ENCODE measurements at places on chromosomes 6 and 20. TPM values are rescaled to one million over a fixed set of nuclear protein-coding genes. Genes with fewer than 3 reads are reported as not detected.

CLVS2 gene
- total RNA-seq: 0.17 TPM

CD40 gene
- total RNA-seq: 4.1 TPM

PXDC1 gene
- 17.0 TPM for total RNA-seq

CHMP4B gene
- total RNA-seq: 152 TPM

All from A549 treated with Hydrocortisone at 1 μM for 4 hours (cell line).